ENCODE measurements at places on chromosomes 2 and 18.

GRCh38 chr2:96305979-96306308 is 598 bp upstream of the SNRNP200 start:
- no peak for DNase-seq

DNA sequence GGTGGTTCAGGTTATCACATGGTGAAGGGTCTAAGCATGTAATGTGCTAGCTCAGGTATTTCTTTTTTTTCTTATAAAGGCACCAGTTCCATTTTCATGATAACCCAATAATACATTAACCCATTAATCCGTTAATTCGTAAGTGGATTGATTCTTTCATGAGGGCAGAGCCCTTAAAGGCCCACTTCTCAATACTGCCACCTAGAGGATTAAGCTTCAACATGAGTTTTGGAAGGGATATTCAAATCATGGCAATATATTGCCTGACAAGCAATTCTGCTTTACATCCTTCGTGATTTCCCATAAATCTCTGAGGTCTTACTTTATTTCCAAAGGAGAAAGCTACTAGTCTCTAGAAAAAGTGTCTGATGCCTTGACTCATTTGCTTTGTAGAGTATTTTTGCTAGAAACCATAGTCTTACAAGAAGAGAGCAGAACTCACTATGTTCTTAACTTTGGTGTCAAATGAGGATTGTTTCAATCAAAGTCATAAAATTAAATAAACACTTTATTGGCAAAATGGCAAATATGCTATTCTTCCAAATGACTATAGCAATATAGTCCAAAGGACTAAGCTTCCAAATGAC is 271.3 kb downstream of the KCNS3 start:
- peak; percentile 10 for DNase-seq

DNA sequence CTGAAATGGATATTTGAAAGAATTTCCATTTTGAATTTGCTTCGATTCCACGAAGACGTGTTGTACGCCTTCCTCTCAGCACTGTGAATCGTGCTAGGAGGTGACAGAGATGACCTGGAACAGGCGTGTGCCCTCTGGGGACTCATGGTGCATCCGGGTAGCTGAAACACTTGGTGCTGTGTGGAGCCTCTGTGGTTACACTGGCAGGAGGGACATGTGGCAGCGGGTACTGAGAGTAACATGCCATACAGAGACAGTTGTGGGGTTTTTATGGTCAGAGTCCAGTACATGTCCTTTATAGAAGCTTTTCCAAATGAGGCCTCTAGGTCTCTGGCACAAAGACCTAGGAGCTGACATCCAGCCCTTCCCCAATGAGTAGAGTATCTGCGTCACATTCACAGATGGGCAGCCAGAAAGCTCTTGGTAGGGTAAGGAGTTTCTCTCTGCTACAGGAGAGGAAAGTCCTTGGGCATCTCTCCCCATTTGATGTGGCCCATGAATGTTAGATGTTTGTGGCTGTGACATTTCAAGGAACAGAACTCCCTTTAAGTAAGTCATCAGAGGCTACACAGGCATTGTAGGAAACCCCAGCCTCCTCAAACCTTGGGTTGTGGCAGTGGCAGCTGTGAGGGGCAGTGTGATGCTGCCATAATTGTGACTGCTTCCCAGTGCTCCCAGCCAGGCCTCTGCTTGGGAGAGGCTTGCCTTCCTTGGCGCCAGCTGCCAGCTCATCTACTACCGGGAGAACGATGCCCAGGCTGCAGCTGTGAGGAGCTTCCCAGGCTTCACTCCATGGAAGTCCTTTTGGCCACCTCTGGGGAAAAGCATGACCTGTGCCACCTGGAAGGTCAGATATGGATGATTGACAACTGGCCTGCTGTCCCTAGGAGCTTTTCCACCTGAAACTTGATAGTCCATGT is 80.6 kb downstream of the ACOXL start:
- no peak for DNase-seq

DNA sequence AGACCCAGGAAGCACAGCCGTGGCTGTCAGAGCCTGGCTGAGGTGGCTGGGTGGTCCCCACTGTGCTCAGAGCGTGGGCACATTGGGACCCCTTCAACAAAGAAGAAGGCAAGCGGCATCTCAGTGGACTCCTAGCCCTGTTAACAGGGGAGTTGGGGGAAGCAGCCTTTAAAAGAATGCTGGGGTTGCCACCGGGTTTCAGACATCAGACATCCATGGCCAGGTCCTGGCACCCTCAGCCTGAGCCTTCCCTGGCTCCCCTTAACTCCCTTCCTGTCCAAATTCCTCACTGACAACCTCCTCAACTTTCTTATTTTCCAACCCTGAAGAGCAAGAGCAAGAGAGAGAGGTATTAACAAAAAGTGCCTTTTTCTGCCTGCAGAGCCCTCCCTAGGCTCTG is 24.8 kb upstream of the GNAL start:
- DNase-seq = no peak

DNA sequence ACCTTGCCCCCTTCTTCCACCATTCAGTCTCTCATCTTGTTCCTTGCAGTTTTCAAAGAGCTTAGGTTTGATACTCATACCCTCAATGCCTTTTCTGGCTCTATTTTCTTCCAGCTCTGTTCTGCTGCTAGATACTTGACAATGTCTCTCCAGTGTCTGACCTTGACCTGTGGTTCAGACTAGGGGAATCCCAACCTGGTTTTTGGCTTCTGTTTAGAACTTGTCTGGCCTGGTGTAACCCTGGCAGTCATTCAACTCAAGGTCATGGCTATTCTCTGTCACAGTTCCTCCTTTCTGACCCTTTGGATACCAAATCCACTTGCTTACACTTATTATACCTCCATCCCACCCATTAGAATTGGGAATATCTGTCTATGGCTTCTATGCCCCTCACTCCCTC is 31.8 kb upstream of the IMP4 start:
- no peak for DNase-seq

DNA sequence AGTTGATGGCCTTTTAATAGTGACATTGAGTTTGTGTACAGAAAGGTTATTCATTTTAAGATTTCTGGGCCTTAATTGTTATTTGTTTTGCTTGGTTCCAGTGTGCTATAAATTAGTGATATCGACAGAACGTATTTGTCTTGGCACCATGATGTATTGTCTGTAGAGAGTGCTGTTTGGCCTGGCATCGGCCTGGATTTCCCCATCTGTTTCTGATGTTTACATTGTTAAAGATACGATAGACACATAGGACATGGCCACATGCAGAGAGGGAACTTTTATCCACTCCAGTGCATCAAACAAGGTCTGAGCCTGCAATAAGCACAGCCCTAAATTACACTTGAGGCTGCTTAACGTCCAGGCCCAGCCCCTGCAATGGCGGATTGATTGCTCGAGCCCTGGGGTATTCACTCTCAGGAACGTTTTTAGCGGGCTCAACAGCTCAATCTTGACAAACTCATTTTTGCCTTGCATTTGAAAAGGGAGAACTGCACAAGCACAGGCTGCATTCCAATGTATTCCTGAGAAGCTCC is 144.7 kb downstream of the SLC4A3 start:
- DNase-seq = no peak

Data from HuH-7 (cell line).